Stimulated activated CD4-positive, alpha-beta T cell treated with anti-CD3 and anti-CD28 coated beads, Interleukin-1b, Interleukin-23, amount 100 ng/mL, for 1 hour (primary cell): ENCODE measurements at places on chromosomes 12 and 14.

GRCh38 chr12:93002293-93003054, 73.4 kb upstream of the EEA1 start:
- DNase-seq: no peak

GRCh38 chr14:77041881-77042545, 13.5 kb upstream of the IRF2BPL start:
- DNase-seq: no peak

DNA sequence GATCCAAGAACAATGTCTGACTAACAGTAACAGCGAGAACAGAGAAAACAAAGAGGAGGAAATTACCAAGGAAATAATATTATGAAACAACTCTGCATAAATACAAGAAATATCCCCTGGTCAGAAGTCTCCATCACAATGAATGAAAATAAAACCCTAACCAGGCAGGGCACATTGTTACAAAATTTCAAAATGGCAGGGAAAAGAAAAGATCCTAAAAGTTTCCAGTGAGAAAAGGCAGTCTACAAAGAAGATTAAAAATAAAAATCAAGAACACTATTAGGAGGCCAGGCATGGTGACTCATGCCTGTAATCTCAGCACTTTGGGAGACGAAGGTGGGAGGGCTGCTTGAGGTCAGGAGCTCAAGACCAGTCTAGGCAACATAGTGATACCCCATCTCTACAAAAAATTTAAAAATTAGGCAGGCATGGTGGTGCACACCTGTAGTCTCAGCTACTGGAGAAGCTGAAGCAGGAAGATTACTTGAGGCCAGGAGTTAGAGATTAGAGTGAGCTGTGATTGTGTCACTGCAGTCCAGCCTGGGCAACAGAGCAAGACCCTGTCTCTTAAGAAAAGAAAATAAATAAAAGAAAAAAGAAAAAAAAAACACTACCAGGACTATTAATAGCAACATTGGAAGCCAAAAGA, 47.8 kb downstream of the FERMT2 start:
- DNase-seq: no peak

- no peak for DNase-seq
These were observed 29.0 kb upstream of the CMAS start for GRCh38 chr12:22016982-22017381.
